Nucleus accumbens (tissue), 56 donors: ENCODE measurements at places on chromosomes 1 and 21.

GRCh38 chr1:221148660-221149059 lies 269.4 kb downstream of the HLX start:
- no peak for DNase-seq

DNA sequence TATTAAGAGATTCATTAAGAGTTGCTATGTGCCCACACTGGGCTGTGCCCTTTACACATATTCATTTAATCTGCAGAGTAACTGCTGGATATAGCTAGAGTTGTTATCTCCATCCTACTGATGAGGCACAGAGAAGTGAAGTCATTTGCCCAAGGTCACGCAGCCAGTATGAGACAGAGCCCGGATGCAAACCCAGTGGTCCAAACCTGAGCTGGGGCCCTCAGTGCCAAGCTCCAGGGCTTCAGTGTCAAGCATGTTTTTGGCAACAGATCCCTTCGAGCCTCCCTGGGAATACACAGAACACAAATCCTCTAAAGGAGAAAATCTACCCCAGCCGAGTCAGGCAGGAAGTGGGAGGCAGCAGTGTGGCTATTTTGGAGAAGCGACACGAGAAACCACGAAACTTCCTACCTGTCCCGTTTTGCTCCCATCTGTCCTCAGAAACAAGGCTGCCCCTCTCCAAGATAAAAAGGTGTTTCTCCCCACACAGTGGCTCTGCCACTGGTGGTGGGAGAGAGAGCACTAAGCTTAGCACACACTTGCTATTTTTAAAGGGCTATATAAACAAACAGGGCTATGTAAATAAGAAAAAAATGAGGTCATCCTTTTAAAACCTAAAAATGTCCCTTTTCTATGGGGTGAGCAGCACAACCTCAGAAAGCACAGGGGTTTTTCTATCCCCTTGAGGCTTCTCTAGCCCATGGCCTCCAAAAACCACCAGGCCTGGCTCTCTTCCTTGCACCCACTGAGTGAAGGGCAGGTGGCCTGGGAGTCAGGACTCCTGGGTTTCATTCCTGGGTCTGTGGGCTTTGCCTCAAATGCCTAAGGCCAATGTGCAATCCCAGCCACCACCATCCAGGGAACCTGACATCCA lies 138.6 kb upstream of the EDN2 start:
- DNase-seq: no peak

- DNase-seq: no peak
Observed at GRCh38 chr1:208185801-208186231, 58.4 kb downstream of the PLXNA2 start.

DNA sequence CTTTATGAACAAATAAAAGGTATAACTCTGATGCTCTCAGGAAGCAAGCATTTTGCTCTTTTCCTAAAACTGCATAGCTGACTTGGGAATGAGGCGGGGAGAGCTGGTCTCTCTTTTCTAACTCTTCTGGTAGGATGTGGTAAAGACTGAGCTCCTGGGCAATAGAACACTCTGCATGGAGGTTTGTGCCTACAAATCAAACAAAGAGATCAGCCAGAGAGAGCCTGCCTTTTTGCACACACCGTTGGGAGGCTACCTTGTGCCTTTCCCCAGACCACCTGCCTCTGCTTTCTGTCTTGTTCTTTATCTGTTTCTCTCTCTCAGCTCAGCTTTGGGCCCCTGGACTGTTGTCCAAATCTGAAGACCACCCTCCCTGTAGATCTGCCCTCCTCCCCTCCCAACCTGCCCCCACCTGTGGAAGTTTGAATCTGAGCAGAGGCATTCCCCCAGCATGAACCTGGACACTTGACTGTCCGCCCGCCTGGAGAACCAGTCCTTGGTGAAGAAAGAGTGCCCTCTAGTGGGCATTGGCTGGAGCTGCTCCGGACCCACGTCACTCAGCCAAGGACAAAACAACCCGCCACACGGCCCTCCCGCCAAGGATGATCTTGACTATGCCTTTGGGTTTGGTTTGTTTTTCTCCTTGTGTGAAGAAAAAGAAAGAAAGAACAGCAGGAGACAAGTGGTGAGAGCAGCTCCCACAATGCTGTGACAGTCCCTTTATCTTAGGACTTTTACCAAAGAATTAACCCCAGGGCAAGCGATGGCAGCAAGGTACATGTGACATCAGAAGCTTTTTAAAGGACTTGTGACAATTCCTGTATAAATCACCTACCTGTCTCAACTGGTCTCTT lies 228.2 kb downstream of the PBX1 start:
- peak; percentile 70 for DNase-seq

DNA sequence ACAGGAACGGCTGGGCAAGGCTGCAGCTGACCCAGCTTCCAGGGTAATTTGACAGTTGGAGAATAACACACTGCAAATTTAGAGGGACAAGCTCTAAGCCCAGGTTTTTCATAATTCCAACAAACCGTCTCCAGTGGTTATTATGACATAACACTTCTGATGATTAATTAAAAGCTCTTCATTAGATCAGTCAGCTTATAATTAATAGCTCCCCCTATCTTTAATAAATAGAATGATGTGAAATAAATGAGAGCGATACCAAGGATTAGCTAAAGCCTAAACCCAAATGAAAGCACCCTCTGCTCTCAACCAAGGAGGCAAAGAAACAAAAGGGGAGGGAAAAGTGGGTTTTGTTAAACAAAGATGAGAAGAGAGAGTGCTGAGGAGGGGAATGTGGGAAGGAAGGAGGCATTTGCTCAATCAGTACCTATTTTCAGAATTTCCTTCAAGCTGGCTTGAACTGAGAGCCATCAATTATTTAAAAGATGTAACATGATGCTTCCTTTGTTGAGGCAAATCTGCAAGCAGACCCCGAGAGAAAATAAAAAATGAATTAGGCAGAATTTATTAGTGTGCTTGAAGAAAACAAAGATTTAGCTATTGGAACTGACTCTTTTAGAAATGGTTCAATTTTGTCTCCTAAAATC lies 221.8 kb upstream of the ESRRG start:
- DNase-seq: no peak

DNA sequence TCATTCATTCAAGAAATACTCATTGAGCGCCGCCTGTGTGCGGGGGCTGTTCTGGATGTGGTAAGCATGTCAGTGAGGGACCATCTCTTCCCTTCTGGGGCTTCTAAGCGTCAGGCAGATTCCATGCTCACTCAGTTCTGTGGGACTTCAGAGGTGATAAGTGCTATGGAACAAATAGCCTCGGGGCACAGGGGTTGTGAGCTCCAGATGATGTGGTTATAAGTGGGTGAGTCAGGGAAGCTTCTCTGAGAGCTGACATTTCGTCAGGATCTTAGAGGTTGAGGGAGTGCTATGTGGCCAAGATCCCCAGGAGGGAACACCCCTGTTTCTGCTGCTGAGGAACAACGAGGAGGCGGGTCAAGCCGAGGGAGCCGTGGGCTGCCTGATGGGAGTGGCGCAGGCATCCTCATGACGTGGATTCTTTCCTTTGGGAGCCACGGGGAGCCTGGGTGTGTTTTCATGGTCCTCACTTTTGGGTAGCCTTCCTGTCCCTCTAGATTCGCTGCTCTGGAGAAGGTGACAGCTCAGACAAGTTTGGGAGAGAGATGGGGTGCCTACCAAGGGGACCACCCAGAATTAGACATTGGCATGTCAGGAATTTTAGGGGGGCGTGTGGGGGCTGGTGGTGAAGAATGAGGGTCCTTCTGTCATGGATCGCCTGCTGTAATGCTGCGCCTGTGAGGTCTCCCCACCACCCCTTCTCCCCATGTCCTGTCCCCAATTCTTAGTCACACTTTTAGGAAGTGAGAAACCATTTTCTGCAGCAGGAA lies 38.5 kb downstream of the HUNK start:
- no peak for DNase-seq

DNA sequence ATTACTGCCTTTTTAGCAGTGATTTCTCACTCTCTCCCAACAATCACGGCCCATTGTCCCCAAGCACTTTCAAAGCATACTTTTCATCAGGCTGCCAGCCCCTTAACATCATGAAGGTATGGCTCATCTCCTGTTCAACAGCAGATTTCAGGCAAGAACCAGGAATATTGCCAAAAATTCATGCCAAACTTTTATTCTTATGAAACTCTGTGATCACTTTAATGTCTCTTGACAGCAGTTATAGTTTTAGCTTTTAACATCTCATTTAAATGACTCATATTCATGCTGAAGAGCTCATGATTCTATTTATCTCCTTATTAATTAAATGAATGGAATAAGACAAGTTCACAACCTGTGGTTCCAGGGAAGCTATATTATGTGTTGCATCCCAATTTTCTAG lies 235.1 kb downstream of the GRIK1 start:
- DNase-seq: no peak

DNA sequence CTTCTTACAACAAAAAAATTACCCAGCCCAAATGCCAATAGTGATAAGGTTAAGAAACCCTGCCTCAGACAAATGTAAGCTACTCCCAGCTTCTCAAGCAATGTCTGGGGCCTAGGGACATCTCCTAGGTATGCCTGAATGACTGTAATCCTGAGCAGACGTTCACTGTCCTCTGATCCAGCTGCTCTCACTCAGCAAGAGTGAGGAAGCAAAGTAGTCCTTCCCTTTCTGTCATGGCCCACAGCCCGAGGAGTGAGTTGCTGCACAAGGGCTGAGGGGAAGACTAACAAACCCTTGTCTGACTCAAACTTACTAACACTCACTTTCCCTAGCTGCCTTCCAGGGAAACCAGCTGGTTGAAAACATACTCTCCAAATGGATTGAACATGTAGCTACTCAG lies 124.9 kb upstream of the TNFSF4 start:
- DNase-seq: no peak

GRCh38 chr1:7609311-7609994 lies 161.6 kb upstream of the VAMP3 start:
- no peak for DNase-seq

- DNase-seq: no peak
Observed at GRCh38 chr1:226804907-226805759, 65.3 kb upstream of the PSEN2 start.

- no peak for DNase-seq
Observed at GRCh38 chr1:229585338-229585737, 26.8 kb upstream of the ABCB10 start.

- DNase-seq: no peak
Observed at GRCh38 chr1:39407896-39408640, 83.4 kb upstream of the BMP8A start.

DNA sequence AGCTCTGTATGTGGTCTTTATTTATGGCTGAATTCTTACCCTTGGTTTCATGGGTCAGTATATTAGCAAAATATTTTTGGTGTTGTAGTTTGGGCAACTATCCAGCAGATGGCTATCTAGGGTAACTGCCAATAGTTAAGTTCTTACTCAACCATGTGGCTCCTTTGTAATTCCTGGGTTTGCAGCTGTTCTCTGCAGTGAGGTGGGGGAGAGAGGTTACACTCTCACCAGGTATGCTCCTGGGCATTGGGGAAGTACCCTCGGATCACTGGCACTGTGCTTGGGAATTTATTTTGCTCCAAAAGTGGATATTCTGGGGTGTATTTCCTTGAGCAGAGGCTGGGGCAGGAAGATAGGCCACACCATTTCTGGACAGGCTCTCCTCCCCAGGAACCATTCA lies 436.7 kb upstream of the TMPRSS15 start:
- DNase-seq: no peak

GRCh38 chr1:151047591-151047924 lies at the start of gene C1orf56:
C1orf56 (plus strand) TSS chr1:151047751; CDS start chr1:151047848, 97 bp downstream.
- peak; percentile 69 for DNase-seq

DNA sequence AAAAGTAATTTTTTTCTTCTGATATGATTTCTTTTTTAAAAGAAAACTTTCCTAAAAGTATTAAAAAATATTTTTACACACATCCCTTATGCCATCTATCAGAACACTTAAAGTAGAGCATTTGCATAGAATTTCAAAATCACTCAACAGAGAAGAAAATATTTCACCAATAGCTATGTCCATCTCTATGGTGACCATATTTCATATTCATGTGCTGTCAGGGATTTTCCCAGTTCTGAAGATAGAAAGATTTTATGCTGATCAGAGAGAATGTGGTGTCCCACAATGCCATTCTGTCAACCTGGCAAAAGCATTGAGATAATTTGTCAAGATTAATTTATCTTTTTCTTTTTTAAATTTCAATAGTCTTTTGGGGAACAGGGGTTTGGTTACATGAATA lies 87.0 kb downstream of the C4BPA start:
- no peak for DNase-seq

- no peak for DNase-seq
Observed at GRCh38 chr1:207152792-207153468, 48.9 kb downstream of the C4BPA start.

GRCh38 chr1:87513255-87513654 lies 184.6 kb downstream of the LMO4 start:
- DNase-seq: no peak

- DNase-seq: peak; percentile 10
Observed at GRCh38 chr1:223143537-223144248, 645 bp upstream of the TLR5 start.

DNA sequence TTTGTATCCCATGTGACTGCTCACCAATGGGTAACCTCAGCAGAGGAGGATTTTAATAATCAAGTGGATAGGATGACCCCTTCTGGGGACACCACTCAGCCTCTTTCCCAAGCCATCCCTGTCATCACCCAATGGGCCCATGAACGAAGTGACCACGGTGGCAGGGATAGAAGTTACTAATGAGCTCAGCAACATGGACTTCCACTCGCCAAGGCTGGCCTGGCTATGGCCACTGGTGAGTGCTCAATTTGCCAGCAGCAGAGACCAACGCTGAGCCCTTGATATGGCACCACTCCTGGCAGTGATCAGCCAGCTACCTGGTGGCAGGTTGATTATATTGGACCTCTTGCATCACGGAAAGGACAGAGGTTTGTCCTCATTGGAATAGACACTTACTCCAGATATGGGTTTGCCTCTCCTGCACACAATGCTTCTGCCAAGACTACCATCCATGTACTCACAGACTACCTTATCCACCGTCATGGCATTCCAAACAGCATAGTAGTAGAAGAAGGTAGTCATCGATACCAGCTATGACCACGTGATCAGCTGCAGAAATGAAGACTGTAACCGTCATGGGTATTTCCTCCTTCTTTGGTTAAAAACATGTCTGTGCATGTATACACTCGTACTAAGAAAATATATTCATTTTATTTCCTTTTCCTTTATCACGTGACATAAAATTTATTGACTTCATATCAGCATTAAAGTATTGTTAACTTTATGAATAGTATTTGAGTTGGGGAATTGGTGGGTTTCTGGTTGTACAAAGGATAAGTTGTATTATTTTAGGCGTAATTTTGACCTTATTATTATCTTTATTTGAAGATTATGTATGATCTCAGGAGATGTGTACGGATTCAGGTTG lies 562.6 kb downstream of the PTPRU start:
- DNase-seq: no peak

GRCh38 chr21:32233722-32234301 lies 45.0 kb downstream of the MIS18A start:
- no peak for DNase-seq

- DNase-seq: no peak
Observed at GRCh38 chr1:228835911-228836310, 100.6 kb downstream of the RHOU start.
